ENCODE measurements at places on chromosomes 2 and 18.
A peak's percentile ranks its signal among the peaks of the same experiment; 100 is the strongest.

DNA sequence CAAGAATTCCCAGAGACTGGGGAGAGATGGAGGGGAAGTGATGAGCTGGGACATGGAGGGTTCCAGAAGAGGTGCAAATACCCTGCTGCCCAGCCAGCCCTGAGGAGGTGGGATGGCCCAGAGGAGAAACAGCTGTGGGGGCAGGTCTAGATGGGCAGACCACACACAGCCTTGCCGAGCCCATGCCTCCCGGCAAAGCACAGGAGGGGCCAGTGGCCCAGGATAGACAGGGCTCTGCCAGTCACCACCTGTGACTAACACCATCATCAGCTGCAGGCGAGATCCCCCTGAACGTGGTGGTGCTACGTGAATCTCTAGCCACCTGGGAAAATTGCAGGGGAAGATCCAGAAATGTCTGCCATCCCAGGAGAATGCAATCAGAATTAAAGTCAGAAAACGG lies 39.4 kb downstream of the SCTR start:
- no peak for DNase-seq

- no peak for DNase-seq
Measured at GRCh38 chr2:148519013-148519412, 125.5 kb upstream of the EPC2 start.

DNA sequence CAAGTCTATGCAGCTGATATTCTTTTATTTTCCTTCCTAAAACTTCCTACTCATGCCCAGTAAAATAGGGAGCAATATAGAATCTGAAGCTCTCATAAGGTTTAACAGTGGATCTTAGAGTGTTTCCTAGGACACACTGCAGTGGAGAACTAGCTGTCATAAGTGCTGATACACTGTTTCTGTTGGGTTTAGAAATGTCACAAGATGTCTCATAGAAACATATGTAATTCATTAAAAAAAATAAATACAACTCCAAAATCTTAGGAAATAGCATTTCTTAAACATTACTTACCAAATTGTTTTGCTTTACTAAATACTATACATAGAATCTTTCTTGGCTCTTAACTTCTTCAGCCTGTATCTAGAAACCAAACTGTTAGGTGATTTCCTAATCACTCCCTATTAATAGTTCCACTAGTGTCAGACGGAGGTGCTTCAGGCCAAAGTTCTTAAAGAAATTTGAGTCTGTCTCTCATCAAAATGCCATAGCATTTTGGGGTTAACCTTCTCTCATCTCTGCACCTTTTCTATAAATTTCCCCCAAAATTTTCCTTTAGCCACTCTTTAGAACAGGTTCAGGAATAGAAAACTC lies 93.7 kb downstream of the CERKL start:
- DNase-seq, result no peak

DNA sequence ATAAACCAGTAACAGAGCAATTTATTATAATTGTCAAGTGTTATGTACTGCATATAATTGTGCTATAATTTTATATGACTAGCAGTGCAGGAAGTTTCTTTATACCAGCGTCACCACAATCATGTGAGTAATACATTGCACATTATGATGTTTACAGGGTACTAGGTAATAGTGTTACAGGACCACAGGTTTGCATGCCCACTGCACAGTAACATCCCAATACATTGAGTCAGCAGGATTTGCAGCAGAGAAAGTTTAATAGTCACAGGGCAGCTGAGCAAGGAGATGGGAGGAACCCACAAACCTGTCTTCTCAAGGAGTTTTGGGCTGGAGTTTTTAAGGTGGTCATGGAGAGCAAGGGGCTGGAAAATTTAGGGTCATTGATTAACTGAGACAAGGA lies 1042.9 kb upstream of the ACVR2A start:
- peak; percentile 9 for DNase-seq

- DNase-seq, result peak; percentile 27
Measured at GRCh38 chr2:134143568-134143967, 110.3 kb upstream of the MGAT5 start.

DNA sequence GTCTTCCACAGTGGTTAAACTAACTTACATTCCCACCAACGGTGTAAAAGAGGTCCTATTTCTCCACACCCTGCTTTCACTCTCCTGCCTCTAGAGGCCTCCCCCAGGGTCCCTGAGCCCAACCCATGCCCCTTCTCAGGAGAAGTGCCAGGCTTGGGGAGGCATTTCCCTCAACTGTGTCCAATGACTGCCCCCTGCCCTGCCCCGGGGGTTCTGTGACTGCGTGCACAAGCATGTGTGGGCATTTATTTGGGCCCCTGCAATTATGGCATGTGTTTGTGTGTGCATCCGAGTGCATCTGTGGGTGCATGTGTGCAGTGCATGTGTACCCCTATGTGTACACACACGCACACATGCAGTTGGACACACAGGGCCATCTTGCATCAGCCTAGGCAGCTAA lies 57.3 kb downstream of the INHBB start:
- no peak for DNase-seq

- DNase-seq, result peak; percentile 48
Measured at GRCh38 chr18:51082571-51083267, 52.7 kb downstream of the SMAD4 start.

DNA sequence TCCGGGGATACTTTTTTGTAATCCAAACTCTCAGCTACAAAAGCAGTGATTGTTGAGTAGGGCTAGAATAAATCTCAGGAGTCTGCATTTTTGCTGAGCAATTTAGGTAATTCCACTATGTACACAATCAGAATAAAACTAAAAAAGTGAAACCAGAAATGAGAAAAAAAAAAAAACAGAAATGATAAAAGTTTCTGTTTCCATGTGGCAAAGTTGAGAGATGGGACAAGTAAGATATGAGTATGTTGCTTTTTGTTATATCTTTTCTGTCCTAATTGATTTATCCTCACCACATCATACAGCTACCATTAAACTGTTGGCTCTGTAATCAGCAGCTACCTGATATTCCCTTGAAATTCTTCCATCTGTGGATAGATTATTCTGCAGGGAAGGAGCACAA lies 92.7 kb downstream of the VWC2L start:
- DNase-seq, result no peak

GRCh38 chr2:71458413-71459083 lies 5.2 kb downstream of the DYSF start:
- peak; percentile 73 for DNase-seq

- no peak for DNase-seq
Measured at GRCh38 chr2:101197215-101197745, 46.1 kb upstream of the TBC1D8 start.
